ENCODE measurements at places on chromosomes 4 and X. TPM values are rescaled to one million over a fixed set of nuclear protein-coding genes. Genes with fewer than 3 reads are reported as not detected.
A peak's percentile ranks its signal among the peaks of the same experiment; 100 is the strongest.

The CLOCK gene
- total RNA-seq, result 24.2 TPM

The F8A2 gene
- total RNA-seq, result 3.9 TPM

The RAP2C gene
- 15.6 TPM for total RNA-seq

DNA sequence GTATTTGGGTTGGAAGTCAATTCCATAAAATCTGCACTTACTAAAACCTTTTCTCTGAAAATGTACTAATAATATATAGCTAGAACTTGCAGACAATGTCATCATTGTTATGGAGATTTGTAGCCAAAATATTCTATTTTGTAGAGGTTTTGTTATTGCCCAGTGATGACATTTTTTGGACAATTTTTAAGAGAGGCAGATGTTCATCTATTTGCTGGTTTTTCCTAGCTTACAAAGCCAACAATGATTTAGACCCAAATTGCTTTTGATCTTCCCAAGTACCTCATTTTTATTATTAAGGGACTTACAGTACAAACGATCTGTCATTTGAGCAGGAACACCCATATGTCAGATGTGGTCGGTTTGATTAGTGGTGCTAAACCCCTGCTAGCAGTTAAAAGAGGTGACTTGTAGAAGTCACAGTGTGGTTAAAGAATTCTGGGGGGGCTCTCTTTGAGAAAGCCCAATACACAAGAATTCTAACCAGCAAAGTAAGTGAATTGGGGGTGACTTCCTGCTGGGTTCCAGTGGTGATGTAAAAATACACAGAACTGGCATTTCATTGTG lies 136.2 kb downstream of the KIT start:
- H3K27ac ChIP-seq, result no peak overlapping the region
- no peaks in the 10 kb centered on the region for H3K27me3 ChIP-seq
- DNase-seq, result no peak
- H3K4me1 ChIP-seq, result no peaks in the 10 kb centered on the region
- H3K4me3 ChIP-seq, result no peak overlapping the region

- H3K27ac ChIP-seq, result peak overlapping the region; percentile 76
- no peaks in the 10 kb centered on the region for H3K4me1 ChIP-seq
- H3K36me3 ChIP-seq, result no peaks in the 10 kb centered on the region
- no peak overlapping the region for H3K4me3 ChIP-seq
- no peaks in the 10 kb centered on the region for H3K27me3 ChIP-seq
These were observed 144.5 kb downstream of the APBB2 start for GRCh38 chr4:41069838-41070237.

DNA sequence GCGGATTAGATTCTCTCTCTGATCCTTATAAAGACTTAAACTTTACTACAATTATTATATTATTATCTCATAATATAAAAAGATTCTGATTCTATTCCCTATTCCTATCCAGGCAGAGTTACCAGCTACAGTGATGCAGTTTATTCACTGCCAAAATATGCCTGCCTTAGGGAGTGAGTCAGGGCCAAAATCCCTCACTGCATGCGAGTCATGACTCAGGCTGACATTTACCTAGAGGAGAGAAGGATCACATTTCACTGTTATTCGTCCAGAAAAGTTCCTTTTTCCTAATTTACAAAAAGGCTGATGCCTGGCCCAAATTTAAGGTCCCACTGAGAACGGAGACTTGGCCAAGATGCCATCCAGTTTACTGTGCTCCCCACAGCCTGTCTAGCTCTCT lies 168.5 kb upstream of the LDB2 start:
- no peaks in the 10 kb centered on the region for H3K27me3 ChIP-seq
- no peak for DNase-seq
- H3K4me1 ChIP-seq, result no peaks in the 10 kb centered on the region
- no peak overlapping the region for H3K4me3 ChIP-seq
- H3K27ac ChIP-seq, result no peak overlapping the region

GRCh38 chrX:32597777-32598176 lies 613.6 kb downstream of the DMD start:
- no peaks in the 10 kb centered on the region for H3K36me3 ChIP-seq
- no peak overlapping the region for H3K27ac ChIP-seq
- no peak for DNase-seq
- H3K4me3 ChIP-seq, result no peak overlapping the region

- no peak overlapping the region for H3K4me3 ChIP-seq
- H3K27ac ChIP-seq, result no peak overlapping the region
- no peaks in the 10 kb centered on the region for H3K36me3 ChIP-seq
- no peaks in the 10 kb centered on the region for H3K4me1 ChIP-seq
These were observed 184.9 kb upstream of the PCDH7 start for GRCh38 chr4:30535255-30535654.

DNA sequence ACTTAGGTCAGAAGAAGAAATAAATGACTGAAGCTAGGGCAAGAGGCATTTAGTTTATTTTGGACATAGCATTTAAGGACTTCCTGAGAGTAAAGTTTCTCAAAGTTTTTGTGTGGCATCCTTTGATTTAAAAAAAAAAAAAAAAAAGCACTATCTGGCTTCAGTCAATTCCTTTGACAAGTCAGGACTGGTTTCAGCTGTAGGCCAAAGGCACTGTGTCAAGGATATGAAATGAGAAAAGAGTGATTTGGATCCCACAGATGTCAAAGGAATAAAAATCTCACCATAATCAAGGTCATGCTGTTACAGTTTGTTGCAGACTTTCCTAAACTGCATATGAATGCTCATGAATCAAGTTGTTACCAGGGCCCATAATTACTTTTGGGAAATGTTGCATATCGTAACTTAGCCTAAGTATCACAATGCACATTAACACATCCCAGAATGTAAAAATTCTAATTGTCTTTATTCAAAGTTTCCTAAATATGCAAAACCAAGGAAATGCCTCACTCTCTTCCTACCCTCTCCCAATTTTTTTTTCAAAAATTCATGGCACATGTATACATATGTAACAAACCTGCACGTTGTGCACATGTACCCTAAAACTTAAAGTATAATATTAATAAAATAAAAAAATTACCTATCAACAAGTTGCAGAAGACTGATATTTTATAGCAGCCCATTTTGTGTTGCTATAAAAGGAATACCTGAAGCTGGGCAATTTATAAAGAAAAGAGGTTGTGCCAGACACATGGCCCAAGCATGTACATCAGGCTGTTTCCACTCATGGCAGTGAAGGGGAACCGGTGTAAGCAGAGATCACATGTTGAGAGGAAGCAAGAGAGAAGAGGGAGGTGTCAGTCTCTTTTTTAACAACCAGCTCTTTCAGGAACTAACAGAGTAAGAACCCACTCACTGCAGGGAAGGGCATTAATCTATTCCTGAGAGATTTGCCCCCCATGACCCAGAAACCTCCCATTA lies 33.7 kb upstream of the ADAMTS3 start:
- no peak for DNase-seq
- no peak overlapping the region for H3K4me3 ChIP-seq
- H3K27ac ChIP-seq, result no peak overlapping the region
- no peaks in the 10 kb centered on the region for H3K4me1 ChIP-seq
- no peaks in the 10 kb centered on the region for H3K27me3 ChIP-seq
- H3K36me3 ChIP-seq, result no peaks in the 10 kb centered on the region
